ENCODE measurements at places on chromosomes 7 and 10.

GRCh38 chr7:113891828-113892227 lies 27.0 kb downstream of the PPP1R3A start:
- no peak for DNase-seq

DNA sequence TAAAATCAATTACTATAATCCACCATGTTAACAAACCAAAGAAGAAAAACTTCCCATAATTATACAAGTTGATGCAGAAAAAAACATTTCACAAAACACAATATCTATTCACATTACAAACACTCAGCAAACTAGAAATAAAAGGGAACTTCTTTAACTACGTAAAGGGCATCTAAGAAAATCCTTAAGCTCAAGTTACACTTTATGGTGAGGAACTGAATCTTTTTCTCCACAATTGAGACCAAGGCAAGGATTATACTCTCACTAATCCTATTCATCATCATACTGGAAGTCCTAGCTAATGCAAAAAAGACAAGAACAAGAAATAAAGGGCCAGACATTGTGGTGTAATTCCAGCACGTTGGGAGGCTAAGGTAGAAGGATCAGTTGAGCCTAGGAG lies 159.9 kb downstream of the ZNF365 start:
- DNase-seq = no peak

DNA sequence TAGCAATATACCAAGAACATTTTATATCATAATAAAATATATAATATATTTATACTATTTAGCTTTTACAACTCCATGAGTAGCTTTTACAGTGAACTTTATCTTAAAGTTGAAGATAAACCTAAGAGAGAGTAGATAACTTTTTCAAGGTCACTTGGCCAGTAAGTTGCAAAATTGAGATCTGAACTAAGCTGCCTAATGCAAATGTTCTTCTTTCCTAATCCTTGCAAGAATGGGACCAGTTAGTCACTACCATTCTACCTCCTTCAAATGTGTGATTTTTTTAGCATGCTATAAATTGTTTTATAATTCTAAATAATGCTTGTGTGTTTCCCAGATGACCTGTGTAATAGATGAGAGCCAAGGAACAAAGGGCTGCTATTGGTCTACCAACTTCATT lies 47.8 kb downstream of the CH25H start:
- no peak for DNase-seq

DNA sequence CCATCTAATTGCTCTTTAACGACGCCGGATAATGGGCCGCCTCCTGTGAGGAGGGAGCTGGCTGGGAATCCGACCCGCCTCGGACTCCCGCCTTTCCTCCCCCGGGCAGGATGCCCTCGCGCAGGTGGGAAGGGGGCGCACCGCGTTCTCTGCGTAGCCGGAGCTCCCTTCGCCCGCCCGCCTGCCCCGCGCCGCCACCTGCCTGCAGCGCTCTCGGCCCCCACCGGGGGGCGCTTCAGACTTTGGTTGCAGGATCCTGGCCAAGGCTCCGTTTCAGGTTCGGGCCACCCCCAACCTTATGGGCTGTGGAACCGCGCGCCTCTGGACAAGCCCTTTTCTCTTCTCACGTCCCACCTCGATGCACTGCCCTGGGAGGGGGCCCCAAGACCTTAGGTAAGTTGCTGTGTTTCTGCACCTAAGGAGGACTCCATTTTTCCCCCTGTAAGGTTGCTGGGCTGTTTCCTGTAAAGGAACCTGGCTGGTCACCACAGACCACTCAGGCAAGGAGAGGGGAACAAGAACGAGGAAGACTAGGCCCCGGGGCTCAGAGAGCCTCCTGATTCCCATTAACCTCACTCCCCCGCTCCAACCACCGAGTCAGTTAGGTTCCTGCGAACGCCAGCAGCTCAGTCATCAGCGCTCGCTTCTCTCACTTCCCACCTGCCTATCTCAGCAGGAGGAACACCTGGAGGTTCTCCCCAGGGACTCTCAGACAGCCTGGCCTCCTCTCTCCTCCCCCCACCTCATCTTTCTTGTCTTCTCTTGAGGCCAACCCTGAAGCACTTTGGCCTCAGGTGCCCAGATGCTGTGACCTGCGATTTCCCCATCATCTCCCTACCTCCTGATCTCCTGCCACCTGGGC lies 11.3 kb upstream of the KAZALD1 start:
- peak; percentile 56 for DNase-seq

GRCh38 chr7:73970801-73971229 lies 57.2 kb upstream of the ELN start:
- peak; percentile 52 for DNase-seq

GRCh38 chr10:4205113-4205512 lies 420.1 kb upstream of the KLF6 start:
- DNase-seq = no peak

GRCh38 chr10:90319188-90319914 lies 538.5 kb downstream of the HTR7 start:
- no peak for DNase-seq

GRCh38 chr7:77765481-77765880 lies 32.8 kb downstream of the TMEM60 start:
- DNase-seq = no peak
